ENCODE measurements at places on chromosomes 1 and 21.

DNA sequence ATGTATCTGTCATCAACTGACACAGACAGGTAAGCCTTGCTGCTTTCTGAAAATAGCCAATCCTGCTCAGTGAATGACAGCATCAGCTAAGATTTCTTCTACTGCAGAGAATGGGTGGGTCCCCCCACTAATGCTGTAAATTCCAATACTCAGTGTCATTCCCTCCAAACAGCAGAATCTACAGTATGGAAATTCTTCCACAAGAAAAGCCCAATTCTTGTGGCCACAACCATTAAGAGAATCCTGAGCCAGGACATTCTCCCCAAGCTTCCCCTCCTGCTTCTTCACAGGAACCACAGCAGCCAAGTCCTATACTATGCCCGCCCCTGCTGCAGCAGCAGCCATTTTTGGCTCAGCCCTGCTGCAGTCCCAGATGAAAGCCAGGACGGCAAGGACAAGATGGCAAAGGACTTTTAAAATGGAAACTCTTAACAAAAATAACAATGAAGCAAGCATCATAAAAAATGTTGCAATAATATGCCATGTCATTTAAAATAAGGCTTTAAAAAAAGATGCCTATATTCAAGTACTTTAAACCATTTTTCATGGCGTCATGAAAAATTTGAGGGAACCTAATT lies 26.8 kb downstream of the EIF4G3 start:
- DNase-seq, result no peak

- DNase-seq, result no peak
Measured at GRCh38 chr1:202270871-202271326, 70.8 kb downstream of the UBE2T start.

DNA sequence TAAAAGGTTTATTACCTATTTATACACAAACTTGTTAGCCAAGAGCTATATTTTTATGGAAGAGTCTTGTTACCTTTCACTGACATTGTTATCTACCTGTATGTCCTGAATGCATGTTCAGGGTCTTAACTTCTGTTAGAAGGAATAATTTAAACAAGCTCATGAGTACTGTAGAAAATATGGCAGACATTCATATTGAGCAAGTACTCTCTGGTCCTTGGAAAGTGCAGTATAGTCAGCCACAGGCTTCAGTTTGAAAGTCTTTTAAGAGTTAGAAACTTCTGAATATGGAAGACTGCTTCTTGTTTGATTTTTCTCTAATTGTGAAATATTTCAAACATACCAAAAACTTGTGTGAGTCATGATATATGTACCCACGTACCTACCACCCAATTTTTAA lies 16.6 kb downstream of the DIP2A start:
- no peak for DNase-seq

- DNase-seq, result no peak
Measured at GRCh38 chr1:113399062-113399583, 8.8 kb downstream of the MAGI3 start.

DNA sequence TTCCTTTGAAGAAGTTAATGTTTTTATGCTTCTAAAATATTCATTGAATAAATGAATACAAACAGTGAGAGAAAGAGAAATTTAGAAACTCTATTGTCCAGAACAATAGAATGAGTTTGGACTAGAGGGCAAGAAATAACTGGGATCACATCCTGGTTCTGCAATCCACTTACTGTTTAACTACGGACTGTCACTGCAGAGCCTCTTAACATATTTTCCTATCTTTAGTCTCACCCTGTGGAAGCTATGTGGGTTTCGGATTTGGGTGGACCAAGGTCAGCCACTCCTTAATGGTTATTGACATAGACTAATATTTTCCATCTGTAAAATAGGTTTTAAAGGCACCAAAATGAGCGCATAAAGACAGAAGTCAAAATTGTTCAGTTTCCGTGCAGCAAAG lies 116.6 kb downstream of the UBE2U start:
- DNase-seq, result no peak

GRCh38 chr1:237258871-237259270 lies 216.9 kb downstream of the RYR2 start:
- no peak for DNase-seq

DNA sequence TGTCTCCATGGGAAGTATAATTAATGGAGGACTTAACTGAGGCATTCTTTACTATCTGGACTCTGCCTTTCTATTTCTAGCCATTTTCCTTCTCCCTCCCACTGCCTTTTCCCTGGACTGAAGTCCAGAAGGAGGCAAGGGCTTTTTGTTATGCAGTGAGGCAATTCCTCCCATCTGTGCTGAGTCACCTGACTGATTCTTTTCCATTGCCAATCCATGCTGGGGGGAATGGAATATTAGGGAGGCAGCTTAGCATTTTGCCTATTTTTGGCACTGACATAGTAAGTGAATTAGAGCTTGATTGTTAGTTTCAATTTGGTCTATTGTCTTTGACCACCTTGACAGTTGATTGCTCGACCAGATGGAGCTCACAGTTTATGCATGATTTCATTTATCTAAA lies 1000.6 kb upstream of the PRMT6 start:
- no peak for DNase-seq
